ENCODE measurements at places on chromosomes 13 and 19. TPM values are rescaled to one million over a fixed set of nuclear protein-coding genes. Genes with fewer than 3 reads are reported as not detected.

Gene C1QTNF9
- polyA plus RNA-seq, result not detected

Gene IZUMO1
- polyA plus RNA-seq, result not detected

Gene APLP1
- not detected for polyA plus RNA-seq

Gene CAMSAP3
- 0.44 TPM for polyA plus RNA-seq

Gene CEACAM7
- polyA plus RNA-seq, result not detected

Gene GRK1
- not detected for polyA plus RNA-seq

Gene ZNF835
- 6.0 TPM for polyA plus RNA-seq

Gene GSX1
- not detected for polyA plus RNA-seq
